CD4-positive, alpha-beta T cell treated with Interleukin-17A for 1 hour (primary cell): ENCODE measurements at places on chromosomes 1 and 21.

DNA sequence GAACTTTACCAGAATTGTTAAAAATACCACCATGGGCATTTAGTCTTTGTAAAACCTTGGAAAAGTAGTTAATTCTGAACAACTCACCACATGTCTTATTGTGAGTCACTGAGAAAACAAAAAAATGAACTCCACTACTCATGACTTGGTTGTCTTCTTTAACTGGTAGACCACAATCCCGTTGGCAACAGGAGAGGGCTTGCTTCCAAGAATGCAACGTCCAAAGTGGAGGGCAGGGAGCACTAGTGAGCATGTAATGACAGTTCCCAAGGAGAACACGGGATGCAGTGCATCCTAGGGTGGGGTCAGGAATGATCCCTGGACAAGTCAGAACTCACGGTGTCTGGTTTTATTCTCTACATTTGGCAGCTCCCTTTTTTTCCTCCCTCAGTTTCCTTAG is 15.2 kb upstream of the HMCN1 start:
- no peak for DNase-seq

- no peak for DNase-seq
Measured at GRCh38 chr1:39088658-39089057, 62.5 kb downstream of the NDUFS5 start.

DNA sequence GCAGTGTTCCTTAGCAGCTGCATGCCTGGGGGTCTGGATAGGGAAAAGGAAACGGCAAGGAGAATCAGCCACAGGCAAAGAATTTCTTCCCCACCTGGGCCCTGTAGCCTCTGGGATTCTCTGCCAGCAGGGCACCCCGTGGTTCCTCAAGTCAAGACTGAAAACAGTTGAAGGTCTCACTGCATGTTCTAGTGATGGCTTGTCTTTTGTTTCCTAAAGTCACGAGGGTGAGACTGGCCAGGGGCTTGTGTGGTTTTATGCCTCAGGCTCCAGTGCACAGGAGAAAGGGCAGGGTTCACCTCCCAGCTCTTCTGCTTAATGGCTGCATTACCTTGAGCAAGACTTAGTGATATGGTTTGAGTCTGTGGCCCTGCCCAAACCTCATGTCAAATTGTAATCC is 53.2 kb upstream of the B3GALT5 start:
- no peak for DNase-seq

- DNase-seq: no peak
Measured at GRCh38 chr1:79604490-79605198, 598.1 kb upstream of the ADGRL4 start.

DNA sequence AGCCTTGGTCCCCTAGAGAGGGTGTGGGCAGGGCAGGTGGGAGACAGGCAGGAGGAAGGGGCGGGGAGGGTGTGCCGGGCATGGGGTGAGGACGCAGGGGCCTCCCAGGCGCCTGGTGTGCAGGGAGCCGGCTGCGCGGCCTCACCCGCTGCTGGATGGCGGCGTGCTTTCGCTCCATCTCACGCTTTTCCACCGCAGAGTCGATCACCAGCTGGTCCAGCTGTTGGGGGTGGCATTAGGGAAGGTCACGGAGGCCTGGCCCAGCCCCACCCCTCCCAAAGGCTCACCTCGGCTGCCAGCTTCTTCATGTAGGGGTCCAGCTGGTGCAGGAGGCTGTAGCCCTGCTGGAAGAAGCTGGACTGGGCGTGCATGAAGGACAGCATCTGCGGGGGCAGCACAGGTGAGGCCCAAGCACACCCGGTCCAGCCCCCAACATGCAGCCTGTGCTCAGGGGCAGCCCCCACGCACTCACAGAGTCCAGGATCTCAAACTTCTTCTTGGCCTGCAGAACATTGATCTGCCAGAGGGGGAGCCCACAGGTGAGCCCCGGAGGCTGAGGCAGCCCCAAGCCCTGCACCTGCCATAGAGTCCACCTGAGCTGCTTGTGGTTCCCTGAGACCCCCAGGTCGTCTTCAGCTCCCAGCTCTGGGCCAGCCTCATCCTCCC is 7.9 kb downstream of the ACAP3 start:
- peak; percentile 35 for DNase-seq

- DNase-seq: no peak
Measured at GRCh38 chr21:15279482-15279881, 214.7 kb upstream of the NRIP1 start.

GRCh38 chr1:237390823-237391222 is 348.8 kb downstream of the RYR2 start:
- no peak for DNase-seq
